ENCODE measurements at places on chromosomes 1 and 21.
A peak's percentile ranks its signal among the peaks of the same experiment; 100 is the strongest.

DNA sequence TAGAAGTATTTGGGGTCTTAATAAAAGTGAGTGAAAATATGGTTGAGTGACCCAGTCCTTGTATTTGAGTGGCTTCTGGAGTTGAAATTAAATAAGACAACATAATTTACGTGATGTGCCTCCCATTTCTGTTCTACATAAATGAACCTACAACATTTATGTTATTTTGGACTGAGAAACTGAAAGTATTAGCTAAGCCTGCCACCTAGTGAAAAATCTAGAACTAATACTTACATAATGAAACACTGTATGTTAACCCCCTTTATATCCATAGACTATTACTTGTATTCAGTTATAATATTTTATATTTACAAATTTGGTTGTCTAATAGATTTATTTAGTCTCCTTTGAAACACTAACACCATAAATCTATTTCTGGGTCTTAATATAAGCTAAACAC, 298.9 kb downstream of the KCNT2 start:
- peak; percentile 72 for DNase-seq

DNA sequence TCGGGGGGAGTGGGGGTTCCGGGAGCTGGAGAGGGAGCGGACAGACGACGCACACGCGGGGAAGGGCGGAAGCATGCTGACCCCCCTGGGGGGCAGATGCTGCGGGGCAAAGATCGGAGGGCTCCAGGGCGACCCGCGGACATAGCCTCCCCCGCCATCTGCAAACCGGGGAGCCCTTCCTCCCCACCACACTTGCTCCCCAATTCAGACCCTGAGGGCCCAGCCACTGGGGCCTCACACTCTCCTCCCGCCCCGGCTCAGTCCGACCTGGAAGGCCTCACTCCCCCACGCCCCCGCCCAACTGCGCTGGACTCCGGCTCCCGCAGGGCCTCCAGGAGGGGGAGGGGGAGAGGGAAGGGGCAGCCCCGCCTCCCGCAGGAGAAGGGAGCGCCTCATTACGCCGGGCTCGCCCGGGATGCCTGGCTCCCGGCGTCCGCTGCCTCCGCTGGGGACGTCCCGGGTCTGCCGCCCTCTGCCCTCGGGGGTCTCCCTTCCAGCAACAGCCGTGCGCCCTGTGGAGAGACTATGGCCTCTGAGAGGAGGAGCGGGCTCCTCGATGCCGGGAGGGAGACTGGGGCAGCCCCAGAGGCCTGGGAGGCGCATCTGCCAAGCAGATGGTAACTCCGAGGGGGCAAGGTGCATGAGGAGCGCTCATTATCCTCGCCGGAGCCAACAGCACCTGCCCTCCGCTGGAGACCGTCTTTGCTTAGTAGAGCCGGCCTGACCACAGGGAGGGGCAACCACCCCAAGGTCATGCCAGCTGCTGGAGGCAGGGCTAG, 636 bp upstream of the CAMK2N1 start:
- peak; percentile 62 for DNase-seq

DNA sequence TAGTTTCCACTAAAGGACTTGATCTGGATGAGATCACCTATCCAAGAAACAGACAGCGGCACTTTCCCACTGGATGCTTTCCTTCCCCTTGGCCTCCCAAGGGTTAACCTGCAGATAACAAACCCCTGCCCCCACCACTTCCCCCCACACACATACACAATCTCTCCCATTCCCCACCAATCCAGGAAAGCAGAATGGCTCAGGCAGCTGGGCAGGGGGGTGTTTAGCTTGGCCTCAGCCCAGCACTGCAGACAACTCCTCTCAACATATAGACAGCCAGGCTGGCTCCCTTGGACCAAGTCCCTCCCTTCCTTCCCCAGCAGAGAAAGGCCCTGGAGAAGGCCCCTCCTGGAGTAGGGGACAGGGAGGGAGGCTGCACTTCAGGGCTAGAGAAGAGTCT, 24.6 kb downstream of the PLEKHA6 start:
- no peak for DNase-seq

GRCh38 chr1:113981962-113982931, 3.0 kb downstream of the OLFML3 start:
- DNase-seq, result no peak

- no peak for DNase-seq
These were observed 2.7 kb upstream of the SDHB start for GRCh38 chr1:17056551-17056950.

- DNase-seq, result no peak
These were observed 6.4 kb upstream of the ERI3 start for GRCh38 chr1:44361478-44361877.

- no peak for DNase-seq
These were observed 16.2 kb downstream of the NT5C1A start for GRCh38 chr1:39655578-39656268.

DNA sequence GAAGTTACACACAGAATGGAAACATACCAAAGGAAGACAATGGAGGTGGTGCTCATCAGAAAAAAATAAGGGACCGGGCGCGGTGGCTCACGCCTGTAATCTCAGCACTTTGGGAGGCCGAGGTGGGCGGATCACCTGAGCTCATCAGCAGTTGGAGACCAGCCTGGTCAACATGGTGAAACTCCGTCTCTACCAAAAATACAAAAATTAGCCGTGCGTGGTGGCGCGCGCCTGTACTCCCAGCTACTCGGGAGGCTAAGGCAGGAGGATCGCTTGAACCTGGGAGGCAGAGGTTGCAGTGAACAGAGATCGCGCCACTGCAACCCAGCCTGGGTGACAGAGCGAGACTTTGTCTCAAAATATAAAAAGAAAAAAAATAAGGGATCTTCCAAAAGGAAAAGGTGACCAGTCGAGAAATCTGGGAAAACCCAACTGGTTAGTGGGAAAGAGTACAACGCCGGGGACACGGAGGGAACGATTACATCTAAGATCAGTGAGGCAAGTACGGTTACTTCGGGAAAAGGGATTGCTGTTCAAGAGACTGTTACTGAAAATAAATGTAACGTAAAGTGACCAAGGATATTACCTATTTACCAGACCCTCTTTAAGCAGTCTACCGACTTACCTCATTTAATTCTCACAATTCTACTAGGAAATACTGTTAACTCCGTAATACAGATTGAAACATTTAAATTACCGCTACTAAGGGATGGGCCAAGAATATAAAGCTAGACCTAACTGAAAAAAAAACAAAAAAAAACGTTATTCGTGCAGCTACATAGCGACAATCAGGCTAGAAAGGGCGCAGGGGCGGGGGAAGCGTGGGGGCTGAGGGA, 822 bp downstream of the CCT3 start:
- DNase-seq, result peak; percentile 32

- no peak for DNase-seq
These were observed 367.5 kb upstream of the C1orf174 start for GRCh38 chr1:4267381-4268261.

- peak; percentile 85 for DNase-seq
These were observed 6.5 kb upstream of the GLRX2 start for GRCh38 chr1:193111641-193112090.

GRCh38 chr1:193221651-193222050, 35.2 kb upstream of the B3GALT2 start:
- no peak for DNase-seq

- no peak for DNase-seq
These were observed 209.7 kb upstream of the VAMP3 start for GRCh38 chr1:7561331-7561921.

DNA sequence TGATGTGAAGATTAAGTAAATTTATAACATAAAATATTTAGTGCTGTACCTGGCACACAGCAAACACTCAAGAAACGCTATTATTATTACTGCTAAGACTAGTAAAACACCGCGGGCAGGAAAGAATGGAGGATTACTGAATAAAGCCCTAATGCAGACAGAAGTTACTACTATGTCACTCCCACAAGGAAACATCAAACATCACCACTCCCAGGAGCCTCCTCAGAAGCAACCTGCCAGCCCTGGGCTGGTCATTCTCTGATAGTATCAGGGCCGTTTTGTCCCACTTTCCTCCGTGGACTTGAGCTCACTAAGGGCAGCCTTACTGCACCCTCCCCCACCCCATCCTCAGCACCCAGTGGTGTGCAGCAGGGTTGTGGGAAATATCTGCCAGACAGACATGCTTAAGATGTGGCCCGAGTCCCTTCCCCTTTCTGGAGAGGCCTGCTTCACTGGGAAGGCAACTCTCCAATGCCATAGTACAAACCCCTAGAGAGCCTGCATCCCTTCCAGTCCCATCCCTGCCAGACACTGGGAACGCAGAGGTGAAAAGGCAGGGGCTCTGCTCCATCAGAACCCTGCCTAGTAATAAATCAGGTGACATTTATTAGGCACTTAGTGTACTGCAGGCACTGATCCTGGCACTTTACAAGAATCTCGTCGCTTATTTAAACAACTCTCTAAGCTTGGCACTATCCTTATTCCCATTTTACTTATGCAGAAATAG, 41.7 kb upstream of the ECE1 start:
- no peak for DNase-seq

DNA sequence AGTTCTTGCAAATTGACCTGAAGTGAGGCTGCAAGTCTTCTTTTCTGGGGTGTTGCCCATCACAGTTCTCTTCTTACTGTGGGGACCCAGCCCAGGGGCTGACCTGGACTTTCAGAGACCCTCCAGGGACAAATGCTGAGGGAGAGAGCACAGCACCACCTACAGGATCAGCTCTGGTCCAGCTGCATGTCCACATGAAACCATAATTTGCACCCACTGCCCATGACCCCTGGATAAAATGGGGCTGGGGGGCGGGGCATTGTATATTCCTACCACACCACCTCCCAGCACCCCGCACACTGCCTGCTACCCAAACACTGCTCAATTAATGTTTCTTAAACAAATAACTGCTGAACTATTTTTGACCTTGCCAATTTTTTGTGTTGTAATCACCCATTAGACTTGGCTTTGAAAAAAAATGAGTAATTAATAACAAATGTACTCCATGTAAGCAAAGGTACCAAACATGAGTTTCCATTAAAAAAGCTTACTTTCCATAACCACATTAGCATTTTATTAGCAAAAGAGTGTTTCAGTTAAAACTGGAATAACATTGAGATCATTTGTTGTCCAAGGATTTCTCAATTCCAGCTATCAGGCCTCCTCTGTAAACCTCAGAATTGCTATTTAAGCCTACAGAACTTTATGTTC, 168.0 kb upstream of the RAB4A start:
- DNase-seq, result no peak

DNA sequence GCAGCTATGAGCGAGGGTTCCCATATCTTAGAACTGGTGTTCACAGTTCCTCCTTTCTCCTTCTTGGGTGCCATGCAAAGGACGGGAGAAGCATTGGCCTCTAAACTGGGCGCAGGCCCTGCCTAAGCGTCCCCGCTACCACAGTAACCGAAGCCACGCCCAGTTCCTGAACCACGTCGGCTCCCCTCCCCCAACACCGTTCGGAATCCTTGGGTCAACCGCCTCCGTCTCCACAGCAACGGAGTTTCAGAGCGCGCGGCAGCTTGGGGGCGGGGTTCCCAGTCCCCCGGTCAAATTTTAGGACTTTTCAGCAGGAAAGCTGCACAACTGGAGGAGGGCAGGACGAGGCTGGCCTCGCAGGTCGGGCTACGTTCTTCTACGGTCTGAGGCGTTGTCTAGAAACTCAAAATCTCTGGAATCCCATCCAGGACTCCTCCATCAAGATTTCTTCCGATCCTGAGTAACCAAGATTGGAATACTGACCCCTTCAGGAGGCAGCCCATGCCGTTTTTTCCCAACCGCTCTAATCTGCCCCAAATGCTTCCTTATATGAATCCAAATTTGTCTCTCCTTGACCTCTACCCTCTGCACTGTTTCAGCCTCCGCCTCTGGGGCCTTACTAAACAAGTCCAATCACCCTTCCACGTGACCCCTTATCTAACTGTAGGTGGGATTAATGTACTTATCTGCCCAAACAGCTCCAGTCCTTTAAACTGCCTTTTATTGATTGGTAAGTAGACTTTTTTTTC, at the start of gene SPAG17:
SPAG17 (minus strand) TSS at position 145 of the 749 bp plus-strand sequence; CDS start at position 74, 71 bp downstream.
- no peak for DNase-seq

DNA sequence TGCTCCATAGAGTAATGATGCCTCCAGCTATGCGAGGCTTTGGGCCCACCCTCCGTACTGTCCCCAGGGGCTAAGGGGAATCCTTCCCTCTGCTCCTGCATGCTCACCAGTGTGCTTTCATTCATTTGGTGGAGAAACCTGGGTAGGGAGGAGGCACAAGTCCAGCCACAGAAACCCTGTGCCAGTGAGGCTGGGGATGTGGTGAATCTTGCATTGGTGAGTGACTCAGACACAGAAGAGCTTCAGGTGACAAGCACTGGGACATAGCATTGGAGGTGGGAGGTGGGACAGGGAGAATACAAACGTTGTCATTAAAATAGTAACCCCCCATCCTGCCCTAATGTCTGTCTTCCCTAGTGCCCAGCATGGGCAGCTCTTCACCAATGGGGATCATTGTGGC, 5.2 kb downstream of the FCGR2A start:
- no peak for DNase-seq

DNA sequence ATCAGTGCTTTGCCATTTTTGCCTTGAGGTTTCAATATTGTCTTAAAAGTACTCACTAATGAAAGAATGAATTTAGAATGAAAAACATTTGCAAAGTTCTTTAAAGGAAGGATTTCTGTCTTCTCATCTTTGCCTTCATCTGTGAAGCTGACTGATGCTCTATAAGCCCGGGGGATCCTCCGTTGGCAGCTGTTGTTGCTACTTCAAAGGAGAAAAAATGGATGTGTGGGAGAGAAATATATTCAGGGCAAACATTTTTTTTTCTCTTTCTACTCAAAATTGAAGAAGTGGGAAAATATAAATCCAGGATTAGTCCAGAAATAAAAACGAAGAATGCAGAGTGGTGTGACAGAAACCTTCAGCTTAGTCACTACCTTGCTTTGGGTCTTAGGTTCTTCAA, 142.5 kb downstream of the OLFM3 start:
- DNase-seq, result no peak

DNA sequence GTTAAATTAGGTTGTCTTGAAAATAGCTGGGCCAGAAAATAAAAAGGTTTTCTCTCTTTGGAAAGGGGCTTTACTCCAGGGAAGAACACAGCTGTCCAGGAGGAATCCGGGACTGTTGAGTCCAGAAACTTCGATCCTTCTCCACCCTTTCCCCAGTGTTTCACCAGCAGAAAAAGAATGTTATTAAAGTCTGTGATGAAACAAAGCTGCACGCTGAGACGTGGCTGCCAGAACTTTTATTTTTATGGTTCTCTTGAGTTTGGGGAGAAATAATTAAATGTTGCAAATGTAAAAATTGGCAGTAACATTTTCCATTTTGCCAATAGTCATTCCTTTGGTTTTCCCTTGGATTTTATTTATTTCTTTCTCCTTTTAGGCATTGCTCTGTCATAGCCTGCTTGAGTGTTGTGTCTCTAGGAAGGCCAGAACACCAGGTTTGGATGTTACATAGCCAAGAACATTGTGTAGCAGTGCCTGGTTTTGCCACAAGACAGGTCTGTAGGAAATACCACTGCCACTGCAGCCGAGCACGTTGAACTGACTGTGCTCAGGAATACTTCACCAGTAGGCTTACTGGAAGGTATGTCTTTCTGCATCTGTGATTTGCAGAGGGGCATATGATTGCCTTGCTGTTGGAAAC, 87.4 kb downstream of the ROR1 start:
- DNase-seq, result no peak

Data from RKO (cell line).